NT2/D1 (cell line): ENCODE measurements at places on chromosomes 13 and 19.

- DNase-seq: no peak
Measured at GRCh38 chr13:65826657-65827056, 1403.5 kb downstream of the PCDH9 start.

- DNase-seq: peak; percentile 48
Measured at GRCh38 chr19:29263305-29264135, 50.6 kb upstream of the UQCRFS1 start.

GRCh38 chr19:19145684-19146608 lies 7.7 kb upstream of the TMEM161A start:
- DNase-seq: peak; percentile 50

DNA sequence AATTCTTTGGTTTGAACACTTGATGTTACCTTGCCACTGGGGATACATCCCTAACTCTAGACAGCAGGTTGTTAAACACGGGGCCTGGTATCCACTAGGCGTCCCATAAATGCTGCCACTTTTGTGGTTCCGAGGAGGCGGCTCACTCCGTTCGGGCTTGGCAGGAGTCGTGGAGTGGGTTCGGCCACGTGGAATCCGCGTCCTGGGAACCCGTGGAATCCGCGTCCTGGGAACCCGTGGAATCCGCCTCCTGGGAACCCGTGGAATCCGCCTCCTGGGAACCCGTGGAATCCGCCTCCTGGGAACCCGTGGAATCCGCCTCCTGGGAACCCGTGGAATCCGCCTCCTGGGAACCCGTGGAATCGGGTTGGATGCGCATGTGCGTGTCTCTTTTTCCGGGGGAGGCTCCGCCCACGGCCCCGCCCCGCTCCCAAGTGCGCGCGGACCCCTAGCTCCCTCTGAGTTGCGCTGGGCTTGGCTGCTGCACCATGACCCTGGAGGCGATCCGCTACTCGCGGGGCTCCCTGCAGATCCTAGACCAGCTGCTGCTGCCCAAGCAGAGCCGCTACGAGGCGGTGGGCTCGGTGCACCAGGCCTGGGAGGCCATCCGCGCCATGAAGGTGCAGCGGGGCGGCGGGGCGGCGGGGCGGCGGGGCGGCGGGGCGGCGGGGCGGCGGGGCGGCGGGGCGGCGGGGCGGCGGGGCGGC lies at the start of gene MRI1:
Gene MRI1, plus strand, starts transcription at position 422 of the 707 bp plus-strand sequence. Its CDS starts 67 bp downstream, at position 489.
- DNase-seq: no peak

- DNase-seq: no peak
Measured at GRCh38 chr19:6979399-6979798, 41.8 kb downstream of the MBD3L2B start.

GRCh38 chr19:30338878-30339623 lies 33.1 kb upstream of the ZNF536 start:
- DNase-seq: no peak

GRCh38 chr13:27375686-27376326 lies 48.6 kb upstream of the GTF3A start:
- no peak for DNase-seq

GRCh38 chr19:2726160-2726855 lies 5.1 kb upstream of the DIRAS1 start:
- DNase-seq: no peak

GRCh38 chr13:107907065-107907805 lies 308.1 kb downstream of the LIG4 start:
- DNase-seq: no peak

DNA sequence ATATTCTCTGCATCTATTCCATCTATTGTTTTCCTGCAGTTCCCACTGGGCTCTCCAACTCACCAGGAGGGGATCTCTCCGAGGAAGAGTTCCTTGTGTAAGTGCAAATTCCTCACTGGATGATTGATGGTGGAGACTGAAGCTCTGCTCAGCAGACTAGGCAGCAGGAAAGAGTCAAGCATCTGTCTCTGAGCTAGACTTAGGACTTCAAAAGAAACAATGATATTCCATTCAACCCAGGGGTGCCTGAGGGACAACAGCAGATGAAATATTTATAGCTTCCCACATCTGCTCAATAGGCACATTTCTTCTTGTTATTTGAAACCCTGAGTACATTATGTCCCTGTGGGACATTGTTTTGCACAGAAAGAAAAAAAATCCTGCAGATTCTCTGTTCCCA lies at the start of the genes OR7A5 and OR7C1:
Gene OR7A5, minus strand, starts transcription at position 175 of the 400 bp plus-strand sequence. CDS start 6,944 bp downstream, outside the sequence.
Gene OR7C1, minus strand, starts transcription at position 175 of the 400 bp plus-strand sequence. CDS start 35,049 bp downstream, outside the sequence.
- no peak for DNase-seq

- DNase-seq: no peak
Measured at GRCh38 chr13:101579281-101579802, 126.9 kb downstream of the ITGBL1 start.

GRCh38 chr13:93505104-93505952 lies 278.7 kb downstream of the GPC6 start:
- no peak for DNase-seq

DNA sequence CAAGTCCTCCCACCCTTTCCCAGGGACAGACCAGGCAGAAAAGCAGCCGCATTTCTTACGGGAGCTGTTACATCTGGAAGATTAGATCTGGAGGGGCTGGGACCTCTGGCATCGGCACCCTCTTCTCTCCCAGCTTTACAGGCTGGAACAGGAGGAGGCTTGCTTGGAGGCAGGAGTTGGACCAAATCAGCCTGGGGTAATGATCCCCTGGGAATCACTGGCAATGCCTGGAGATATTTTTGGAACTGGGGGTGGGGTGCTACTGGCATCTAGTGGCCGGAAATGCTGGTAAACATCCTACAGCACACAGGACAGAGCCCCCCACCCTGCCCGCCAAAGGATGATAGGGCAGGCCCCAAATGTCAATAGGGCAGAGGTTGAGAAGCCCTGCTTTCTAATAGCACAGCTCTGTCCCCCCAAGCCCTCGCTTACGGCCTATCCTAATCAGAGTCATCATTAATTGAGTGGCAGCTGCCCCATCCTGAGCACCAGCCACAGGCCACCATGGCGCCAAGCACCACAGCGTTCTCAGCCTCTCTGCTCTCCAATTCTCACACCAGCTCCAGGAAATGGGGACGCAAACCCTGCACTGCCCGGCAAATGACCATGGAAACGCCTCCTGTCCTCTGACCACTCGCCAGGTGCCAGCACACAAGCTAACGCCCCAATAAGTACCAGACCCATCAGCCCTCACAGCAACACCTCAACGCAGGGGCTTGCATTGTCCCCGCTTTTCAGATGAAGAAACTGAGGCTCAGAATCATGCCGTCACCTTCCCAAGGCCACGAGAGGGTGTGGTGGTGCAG lies 20.6 kb downstream of the LRRC4B start:
- DNase-seq: no peak

DNA sequence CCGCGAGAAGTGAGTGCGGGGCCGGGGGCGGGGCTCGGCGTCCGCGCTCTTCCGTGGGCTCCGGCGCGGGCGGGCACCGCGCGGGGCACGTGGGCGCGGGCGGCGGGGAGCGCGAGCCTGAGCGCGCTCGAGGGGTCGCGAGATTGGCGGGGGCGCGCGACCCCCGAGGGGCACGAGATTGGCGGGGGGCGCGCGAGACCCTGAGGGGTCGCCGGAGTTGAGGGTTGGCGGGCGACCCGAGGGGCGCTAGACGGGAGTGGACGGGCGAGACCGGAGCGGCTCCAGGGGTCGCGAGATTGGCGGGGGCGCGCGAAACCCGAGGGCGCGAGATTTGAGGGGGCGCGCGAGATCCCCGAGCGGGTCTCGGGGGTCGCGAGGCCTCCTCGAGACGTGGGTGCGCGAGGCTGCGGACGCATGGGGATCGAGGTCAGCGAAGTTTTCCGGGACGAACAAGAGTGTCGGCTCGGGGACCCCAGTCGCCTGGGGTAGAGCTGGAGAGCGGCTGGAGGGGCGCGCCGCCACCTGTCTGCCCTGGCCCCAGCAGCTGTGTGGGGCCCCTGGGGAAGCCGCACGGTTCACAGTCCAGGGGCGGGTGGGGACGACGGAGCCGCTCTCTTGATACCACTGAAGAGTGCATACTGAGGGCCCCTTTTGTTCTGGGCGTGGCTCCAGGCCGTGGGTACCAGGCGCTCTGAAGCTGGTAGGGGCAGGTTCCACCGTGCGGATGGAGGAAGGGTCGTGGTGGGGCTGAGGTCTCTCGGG lies 682 bp downstream of the SSBP4 start:
- no peak for DNase-seq

GRCh38 chr19:11256189-11256588 lies 6.1 kb downstream of the DOCK6 start:
- DNase-seq: no peak

- no peak for DNase-seq
Measured at GRCh38 chr19:6608940-6609339, 18.0 kb upstream of the CD70 start.

DNA sequence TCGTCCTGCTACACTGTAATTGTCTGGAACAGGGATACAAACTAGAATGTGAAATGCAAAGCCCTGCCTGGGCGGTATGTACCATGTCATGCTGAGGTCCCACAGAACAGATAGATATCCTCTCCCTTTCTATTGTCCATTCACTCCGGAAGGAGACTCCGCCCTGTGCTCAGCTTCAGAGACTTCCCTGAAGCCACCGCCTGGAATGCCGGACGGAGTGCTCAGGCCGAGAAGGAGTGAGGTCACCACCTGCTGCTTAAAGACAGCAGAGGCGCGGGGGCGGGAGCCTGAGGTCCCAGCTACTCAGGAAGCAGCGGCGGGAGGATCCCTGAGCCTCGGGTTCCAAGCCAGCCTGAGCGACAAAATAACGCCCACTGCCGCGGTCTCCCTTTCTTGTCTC lies 890 bp upstream of the ZNF611 start:
- peak; percentile 91 for DNase-seq

DNA sequence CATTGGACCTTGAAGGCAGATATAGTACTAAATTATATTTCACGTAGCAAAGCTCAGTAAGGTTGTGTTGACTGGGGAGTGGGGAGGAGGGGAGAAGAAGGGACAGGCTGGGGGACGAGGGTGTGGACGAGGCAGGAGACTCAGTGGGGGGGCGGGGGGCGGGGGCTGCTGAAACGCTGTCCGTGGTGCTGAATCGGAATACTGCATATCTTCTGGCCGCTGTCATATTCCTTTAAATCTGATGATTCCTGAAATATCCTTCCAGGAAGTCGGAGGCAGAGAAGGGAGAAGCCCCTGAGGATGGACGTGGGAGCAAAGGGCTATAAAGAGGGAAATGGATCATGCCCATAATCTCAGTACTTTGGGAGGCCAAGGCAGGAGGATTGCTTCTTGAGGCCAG lies 34.7 kb upstream of the CASP14 start:
- no peak for DNase-seq

DNA sequence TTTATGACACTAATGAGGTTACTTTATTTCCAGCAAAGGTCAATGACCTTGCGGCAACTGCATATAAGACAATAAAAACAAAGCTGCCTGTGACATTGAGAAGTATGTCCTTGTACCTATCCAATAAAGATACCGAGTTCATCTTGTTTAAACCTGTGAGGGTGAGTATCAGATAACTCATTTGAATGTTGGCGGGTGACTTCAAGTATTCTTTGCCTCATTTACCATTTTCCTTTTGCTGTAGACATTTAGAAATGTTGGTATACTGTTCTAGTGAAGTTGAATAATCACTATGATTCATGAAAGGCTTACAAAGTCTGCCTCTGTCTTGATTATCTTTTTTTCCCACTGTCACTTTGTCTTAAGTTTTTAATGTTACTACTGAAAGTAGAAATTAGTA lies 65.0 kb downstream of the COG3 start:
- no peak for DNase-seq

GRCh38 chr19:45344621-45345505 lies 4.3 kb downstream of the KLC3 start:
- DNase-seq: no peak

GRCh38 chr13:41505209-41505835 lies 48.0 kb downstream of the RGCC start:
- DNase-seq: no peak

DNA sequence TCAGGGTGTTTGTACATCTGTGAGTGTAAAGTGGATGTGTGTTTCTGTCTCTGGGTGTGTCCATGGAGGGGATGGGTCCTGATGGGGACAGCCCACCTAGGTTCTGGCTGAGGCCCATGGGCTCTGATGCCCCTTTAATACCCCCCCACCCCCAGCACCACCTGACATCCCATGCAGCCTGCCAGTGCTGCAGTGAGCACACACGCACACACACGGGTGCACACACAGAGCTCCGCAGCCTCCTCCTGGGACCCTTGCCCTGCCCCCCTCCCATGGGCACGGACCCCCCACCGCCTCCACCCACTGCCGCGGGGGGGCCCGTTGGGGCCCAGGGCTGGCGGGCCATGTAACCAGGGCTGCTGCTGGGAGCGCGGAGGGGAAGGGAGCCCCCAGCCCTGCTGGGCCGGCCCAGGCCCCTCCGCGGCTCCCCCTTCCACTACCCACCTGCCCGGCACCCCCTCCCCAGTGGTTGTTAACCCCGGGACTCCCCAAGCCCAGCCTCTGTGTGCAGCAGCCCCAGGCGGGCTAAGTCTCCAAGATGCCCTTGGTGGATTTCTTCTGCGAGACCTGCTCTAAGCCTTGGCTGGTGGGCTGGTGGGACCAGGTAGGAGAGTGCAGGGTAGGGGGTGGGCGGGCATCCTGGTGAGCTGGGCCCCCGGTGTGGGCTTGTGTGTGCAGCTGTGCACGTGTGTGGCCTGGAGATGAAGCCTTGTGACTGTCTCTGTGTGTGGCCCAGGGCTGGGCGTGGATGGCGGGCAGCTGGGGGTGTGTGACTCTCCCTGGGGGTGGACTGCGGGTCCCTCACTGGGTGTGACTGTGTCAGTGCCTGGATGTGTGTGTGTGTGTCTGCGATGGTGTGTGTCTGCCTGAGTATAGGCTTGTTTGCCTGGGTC lies 32.6 kb downstream of the PDE4A start:
- no peak for DNase-seq

DNA sequence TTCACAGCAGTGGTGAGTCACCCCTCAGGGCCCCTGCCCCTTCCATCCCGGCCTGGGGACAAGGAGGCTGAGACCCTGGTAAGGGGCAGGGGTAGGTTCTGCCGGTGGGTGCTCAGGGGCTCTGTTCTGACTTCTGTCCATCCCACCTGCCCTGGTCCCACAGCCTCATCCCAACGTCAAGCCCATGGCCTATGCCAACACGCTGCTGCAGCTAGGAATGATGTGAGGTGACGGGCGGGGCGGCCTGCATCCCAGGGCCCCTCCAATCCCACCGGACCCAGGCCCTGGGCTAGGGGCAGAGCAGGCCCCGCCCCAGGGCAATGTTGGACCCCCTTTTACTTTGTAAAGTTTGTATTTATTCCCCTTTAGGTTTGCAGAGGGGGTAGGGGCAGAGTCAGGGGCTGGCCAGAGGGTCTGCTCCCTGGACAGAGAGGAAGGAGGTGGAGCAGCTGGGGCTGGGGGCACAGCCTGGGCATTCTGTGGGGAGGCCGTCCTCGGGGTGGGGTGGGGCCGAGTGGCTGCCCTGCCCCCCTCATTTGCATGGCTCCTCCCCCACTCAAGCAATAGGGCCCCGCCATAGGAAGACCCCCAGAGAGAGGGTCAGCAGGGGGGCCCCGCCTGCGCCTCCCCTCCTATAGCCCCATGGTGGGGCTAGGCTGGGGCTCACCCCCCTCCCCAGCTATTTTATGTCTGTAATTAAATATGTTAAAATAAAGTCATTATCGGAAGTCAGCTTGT lies 23.1 kb downstream of the CCDC8 start:
- no peak for DNase-seq

DNA sequence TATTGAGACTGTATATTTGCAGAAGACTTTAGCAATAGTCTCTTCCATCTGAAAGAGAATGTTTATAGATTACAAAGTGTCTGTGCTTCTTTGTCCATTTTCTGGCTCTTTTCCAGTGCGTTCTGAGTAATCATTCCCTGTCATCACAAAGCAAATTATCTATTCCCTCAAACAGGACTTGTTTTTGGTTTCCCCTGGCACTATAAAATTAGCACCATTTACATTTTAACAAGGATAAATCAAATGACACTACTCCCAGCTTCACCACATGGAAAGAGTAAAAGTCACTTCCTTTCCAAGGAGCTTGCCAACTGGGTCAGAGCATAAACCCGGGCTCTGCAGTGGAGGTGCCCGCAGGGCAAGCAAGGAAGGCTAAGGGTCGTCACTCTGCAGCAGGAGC lies 88.1 kb downstream of the SHISA2 start:
- DNase-seq: no peak

- DNase-seq: no peak
Measured at GRCh38 chr13:89199138-89199537, 1528.0 kb downstream of the SLITRK5 start.
